ENCODE measurements at places on chromosomes 6 and 20. TPM values are rescaled to one million over a fixed set of nuclear protein-coding genes. Genes with fewer than 3 reads are reported as not detected.

Gene CST3
- total RNA-seq, result 506 TPM

Gene SLC22A3
- total RNA-seq, result 2.2 TPM

Gene SLC22A7
- not detected for total RNA-seq

Gene OXT
- not detected for total RNA-seq

Gene ARFRP1
- total RNA-seq, result 49.9 TPM

Gene HLA-G
- 5.9 TPM for total RNA-seq

Gene SIRPB1
- 1.3 TPM for total RNA-seq

Gene PRDM13
- not detected for total RNA-seq

Gene TSBP1
- total RNA-seq, result not detected

Gene FUT9
- not detected for total RNA-seq

Gene LY6G5C
- total RNA-seq, result 0.79 TPM

Gene DCDC2
- total RNA-seq, result not detected

Gene PCK1
- not detected for total RNA-seq

Gene LPA
- total RNA-seq, result not detected

Gene FYN
- 31.5 TPM for total RNA-seq

Gene ID4
- 1.3 TPM for total RNA-seq

Gene C6orf118
- not detected for total RNA-seq

Gene NRSN2
- 18.6 TPM for total RNA-seq

Gene NKX2-2
- total RNA-seq, result not detected

Gene PHACTR3
- total RNA-seq, result 13.6 TPM

Gene NEDD9
- total RNA-seq, result 9.5 TPM

Data from airway epithelial cell (primary cell).